ENCODE measurements at places on chromosomes 5 and 9.

- DNase-seq = no peak
These were observed 4.3 kb upstream of the DRD1 start for GRCh38 chr5:175448276-175448675.

GRCh38 chr9:15243081-15243480 is 63.9 kb downstream of the TTC39B start:
- no peak for DNase-seq

GRCh38 chr9:127214421-127215267 is 49.9 kb upstream of the GARNL3 start:
- DNase-seq = peak; percentile 77

DNA sequence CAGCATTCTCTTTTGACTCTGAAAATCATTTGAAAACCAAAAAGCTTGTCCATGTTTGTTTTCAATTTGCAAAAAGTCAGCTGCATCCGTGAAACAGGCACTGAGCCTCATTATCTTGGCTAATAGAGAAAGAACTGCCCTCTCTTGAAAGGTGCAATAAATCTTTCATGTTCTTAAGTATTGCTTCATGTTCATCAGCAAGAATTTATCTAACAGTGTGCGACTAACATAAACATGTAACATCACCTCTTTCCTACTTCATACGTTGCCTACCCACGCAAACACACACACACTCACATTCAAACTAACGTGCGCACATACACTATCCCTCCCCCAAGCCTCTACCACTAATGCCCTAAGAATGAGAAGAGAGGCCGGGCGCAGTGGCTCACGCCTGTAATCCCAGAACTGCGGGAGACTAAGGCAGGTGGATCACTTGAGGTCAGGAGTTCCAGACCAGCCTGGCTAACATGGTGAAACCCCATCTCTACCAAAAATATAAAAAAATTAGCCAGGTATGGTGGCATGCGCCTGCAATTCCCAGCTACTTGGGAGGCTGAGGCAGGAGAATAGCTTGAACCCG is 629.7 kb upstream of the ZNF608 start:
- no peak for DNase-seq

DNA sequence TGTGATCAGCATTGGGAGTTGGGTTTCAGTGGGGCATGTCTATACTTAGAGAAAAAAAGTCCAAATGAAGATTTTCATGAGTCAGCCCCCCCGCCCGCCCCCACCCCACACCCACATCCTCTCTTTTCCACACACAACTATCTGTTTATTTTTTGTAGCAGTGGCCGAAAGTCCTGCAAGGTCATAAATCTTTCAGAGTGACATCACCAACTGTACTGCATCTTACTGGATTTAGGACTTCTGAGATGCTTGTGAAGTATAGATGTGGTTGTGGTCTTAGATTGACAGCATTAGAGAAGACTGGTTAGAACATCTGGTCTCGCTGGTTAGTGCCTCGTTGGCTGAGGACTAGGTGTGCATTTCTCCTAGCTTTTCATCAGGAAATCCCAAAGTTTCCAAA is 7.3 kb upstream of the ROPN1L start:
- no peak for DNase-seq

DNA sequence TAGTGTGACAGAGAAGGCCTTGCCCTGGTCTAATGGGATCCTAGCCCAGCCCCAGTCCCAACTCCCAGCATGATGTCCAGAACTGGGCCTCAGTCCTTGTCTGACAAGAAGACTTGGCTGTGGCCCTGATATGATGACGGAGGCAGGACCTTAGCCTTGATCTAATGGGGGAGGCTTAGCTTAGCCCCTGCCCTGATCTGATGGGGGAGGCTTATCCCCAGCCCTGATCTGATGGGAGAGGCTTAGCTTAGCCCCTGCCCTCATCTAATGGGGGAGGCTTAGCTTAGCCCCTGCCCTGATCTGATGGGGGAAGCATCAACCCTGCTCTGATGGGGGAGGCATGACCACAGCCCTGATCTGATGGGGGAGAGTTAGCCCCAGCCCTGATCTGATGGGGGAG is 3.7 kb downstream of the PKN3 start:
- DNase-seq = no peak

GRCh38 chr5:166014256-166014655 is 2277.2 kb upstream of the WWC1 start:
- DNase-seq = no peak

GRCh38 chr5:6704361-6704851 is 8.8 kb upstream of the TENT4A start:
- no peak for DNase-seq

GRCh38 chr5:68683632-68684036 is 410.2 kb upstream of the SLC30A5 start:
- peak; percentile 12 for DNase-seq

- no peak for DNase-seq
These were observed 132.5 kb upstream of the ADRA1B start for GRCh38 chr5:159783726-159784247.

DNA sequence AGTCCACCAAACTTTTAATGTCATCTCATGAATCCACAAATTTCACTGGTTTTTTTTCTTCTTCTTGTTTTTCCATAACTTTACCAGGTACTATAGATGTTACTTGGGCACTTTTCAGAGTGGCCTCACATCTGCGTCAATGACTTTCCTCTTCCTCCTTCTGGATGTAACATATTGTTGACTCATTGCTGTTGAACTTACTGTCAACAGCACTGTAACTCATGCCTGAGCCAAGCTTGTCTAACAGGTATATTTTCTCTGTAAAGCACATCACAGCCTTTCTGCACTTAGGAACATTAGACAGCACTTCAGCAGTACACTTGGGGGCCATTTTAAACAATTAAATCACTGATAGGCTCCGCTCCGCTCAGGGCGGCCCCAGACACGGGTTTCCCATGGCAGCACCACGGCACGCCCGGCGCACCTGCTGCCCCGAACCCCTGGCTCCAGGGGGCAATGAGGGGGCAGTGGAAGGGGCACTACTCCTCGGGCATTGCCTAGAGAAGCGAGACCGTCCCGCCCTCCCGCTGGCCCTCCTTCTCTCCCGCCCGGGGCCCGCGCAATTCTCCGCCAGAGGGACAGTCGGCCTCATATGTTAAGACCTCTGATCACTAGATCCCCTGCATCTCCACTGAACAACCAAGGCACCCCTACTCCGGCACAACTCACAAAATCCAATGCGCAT is 41.9 kb upstream of the SPATA31C2 start:
- DNase-seq = no peak

- DNase-seq = peak; percentile 26
These were observed 122.8 kb upstream of the PITX1 start for GRCh38 chr5:135156715-135157404.

DNA sequence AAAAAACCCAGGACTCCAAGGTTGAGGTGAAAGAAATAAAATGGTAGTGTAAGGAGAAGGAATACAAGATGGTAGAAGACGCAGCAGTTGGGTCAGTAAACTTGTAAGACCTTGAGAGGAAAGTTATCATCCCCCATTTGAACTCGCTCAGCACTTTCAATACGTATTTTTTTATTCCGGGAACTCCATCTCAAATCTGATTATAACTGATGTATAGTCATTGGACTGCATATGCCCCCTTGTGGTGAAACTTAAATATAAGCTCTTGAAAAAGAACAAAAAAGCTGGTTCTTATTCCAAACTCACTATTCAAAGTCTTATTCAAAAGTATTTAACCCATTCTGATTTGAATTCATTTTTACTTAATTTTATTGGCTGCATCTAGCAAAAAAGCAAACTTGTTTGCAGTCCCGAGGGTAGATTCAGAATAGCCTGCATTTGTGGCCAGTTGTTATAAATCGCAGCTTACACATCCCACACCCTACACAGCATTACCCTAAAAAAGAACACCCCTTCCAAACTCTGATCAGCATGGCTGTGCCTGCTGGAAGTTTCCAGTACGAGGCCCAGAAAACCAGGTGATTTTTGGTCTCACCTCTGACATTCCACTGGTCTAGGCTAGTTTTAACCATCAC is 118.0 kb downstream of the ESM1 start:
- DNase-seq = peak; percentile 32

DNA sequence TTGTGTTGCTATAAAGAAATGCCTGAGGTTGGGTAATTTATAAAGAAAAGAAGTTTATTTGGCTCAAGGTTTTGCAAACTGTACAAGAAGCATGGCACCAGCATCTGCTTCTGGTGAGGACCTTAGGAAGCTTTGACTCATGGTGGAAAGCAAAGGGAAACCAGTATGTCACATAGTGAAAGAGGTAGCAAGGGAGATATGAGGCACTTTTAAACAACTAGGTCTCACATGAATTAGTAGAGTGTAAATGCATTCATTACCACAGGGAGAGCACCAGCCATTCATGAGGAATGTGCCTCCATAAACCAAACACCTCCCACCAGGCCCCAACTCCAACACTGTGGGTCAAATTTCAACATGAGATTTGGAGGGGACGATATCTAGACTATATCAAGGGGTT is 40.8 kb downstream of the OR2Y1 start:
- DNase-seq = no peak

GRCh38 chr5:132962429-132963021 is 909 bp downstream of the AFF4 start:
- peak; percentile 51 for DNase-seq

DNA sequence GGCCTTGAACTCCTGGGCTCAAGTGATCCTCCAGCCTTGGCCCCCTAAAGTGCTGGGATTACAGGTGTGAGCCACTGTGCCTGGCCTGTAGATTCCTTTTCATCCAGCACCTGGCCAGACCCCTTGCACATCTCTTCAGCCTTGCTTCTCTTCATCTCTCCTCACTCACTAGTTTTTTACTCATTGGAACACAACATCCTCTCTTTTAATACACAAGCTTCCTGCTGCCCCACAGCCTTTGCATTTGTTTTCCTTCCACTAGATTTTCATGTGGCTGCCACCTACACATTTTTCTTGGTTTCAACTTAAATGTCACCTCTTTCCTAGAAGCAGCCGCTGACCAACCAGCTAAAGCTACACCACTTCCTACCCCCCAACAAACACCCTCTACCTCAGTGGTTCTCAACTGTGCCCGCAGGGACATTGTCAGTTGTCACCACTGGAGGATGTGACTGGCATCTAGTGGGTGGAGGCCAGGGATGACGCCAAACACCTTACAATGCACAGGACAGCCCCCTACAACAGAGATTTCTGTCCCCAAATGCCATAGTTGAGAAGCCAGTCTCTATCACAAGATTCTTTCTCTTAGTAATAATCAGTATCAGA is 33.7 kb downstream of the HAVCR1 start:
- no peak for DNase-seq

- no peak for DNase-seq
These were observed 1402.4 kb upstream of the NUDT12 start for GRCh38 chr5:104965006-104965405.
